Glutamatergic neuron (in vitro differentiated cells): ENCODE measurements at places on chromosomes 16 and 17. TPM values are rescaled to one million over a fixed set of nuclear protein-coding genes. Genes with fewer than 3 reads are reported as not detected.
A peak's percentile ranks its signal among the peaks of the same experiment; 100 is the strongest.

CA4 gene
- 0.98 TPM for total RNA-seq

DNA sequence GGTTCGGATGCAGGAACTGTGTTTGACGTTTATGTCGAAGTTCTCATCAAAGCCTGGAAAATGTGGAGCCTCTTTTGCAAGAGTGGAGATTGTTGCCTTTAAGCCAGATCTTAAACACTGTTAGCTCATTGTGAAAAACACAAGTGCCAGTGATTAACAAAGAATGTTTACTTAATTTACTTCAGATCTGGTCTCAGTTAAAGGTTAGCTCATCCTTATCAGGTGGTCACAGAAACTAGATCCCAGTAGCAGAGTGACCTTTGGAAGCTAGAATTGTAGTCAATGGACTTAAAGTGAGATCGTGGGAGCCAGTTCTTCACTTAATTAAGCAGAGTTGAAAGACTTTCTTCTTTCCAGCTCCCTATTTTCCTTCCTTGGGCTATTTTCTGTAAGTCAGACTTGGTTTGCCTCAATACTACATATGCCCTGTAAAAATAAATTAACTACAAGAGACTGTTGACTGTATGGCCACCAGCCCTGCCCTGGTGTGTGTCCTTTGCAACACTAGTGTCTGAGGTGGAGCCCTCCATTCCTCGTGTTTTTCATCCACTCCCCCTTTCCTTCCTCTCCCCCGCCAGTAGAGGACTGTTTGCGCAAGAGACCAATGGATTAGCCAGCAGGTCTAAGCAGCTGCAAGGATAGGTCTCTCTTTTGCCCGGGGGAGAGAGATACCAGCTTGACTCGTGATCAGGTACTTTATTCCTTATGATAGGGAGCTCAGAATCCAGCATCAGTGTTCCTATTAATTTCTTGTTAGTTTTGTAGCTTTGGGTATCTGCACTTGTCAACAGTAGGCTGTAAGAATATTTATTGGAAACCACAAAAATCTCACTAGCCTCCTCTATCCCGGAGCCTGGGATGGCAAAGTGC, 20.2 kb downstream of the FBXO39 start:
- no peak overlapping the region for H3K4me3 ChIP-seq
- no peaks in the 10 kb centered on the region for H3K4me1 ChIP-seq
- no peaks in the 10 kb centered on the region for H3K36me3 ChIP-seq
- H3K27me3 ChIP-seq = no peaks in the 10 kb centered on the region
- DNase-seq = no peak
- no peak overlapping the region for H3K27ac ChIP-seq

- H3K4me3 ChIP-seq = no peak overlapping the region
- H3K36me3 ChIP-seq = peaks cover 5% of the 10 kb centered on the region
- H3K27me3 ChIP-seq = peaks cover 24% of the 10 kb centered on the region
- no peak for DNase-seq
- no peak overlapping the region for H3K27ac ChIP-seq
Measured at GRCh38 chr17:79272220-79272619, 197.6 kb downstream of the ENGASE start.

DNA sequence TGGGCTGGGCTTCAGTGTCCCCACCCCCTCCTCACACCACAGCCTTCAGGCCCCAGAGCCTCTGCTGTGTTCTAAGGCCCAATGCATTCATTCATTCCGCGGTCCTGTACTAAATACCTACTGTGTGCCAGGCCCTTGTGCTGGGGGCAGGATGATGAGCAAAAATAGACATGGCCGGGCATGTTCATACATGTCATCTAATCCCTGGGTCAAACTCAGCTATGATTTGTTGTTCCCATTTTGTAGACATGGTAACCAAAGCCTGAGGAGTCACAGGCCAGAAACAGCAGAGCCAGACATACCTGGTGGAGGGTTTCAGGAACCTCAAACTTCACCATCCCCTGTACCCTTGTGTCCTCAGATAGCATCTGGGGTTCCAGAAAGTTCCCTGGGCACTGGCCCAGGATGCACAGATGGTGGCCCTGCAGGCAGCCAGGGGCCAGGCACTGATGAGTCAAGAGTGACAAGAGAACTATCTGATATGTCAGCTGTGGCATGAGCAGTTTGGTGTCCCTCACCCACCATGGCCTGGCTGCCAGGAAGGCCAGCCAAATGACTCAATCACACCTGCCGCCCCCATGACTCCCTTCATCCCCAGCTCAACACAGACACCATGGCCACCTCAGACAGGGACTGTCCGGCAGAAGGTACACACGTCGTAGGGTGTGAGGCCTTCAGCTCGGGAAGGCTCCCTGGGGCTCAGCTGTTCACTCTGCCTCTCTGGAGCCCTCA, 2.7 kb upstream of the RRAD start:
- DNase-seq = no peak
- peaks cover 14% of the 10 kb centered on the region for H3K27me3 ChIP-seq
- peaks cover 12% of the 10 kb centered on the region for H3K4me1 ChIP-seq
- H3K4me3 ChIP-seq = no peak overlapping the region
- H3K36me3 ChIP-seq = no peaks in the 10 kb centered on the region
- H3K27ac ChIP-seq = no peak overlapping the region

GRCh38 chr16:57196286-57196685, 10.2 kb downstream of the RSPRY1 start:
- no peak overlapping the region for H3K4me3 ChIP-seq
- no peak for DNase-seq
- H3K27ac ChIP-seq = no peak overlapping the region
- H3K27me3 ChIP-seq = no peaks in the 10 kb centered on the region
- peaks cover 20% of the 10 kb centered on the region for H3K4me1 ChIP-seq
- H3K36me3 ChIP-seq = no peaks in the 10 kb centered on the region

CCL8 gene
- not detected for total RNA-seq

- peaks cover 6% of the 10 kb centered on the region for H3K27me3 ChIP-seq
- H3K27ac ChIP-seq = no peak overlapping the region
Measured at GRCh38 chr16:66490774-66491715, 58.9 kb downstream of the TK2 start.

SLC38A8 gene
- not detected for total RNA-seq

DNA sequence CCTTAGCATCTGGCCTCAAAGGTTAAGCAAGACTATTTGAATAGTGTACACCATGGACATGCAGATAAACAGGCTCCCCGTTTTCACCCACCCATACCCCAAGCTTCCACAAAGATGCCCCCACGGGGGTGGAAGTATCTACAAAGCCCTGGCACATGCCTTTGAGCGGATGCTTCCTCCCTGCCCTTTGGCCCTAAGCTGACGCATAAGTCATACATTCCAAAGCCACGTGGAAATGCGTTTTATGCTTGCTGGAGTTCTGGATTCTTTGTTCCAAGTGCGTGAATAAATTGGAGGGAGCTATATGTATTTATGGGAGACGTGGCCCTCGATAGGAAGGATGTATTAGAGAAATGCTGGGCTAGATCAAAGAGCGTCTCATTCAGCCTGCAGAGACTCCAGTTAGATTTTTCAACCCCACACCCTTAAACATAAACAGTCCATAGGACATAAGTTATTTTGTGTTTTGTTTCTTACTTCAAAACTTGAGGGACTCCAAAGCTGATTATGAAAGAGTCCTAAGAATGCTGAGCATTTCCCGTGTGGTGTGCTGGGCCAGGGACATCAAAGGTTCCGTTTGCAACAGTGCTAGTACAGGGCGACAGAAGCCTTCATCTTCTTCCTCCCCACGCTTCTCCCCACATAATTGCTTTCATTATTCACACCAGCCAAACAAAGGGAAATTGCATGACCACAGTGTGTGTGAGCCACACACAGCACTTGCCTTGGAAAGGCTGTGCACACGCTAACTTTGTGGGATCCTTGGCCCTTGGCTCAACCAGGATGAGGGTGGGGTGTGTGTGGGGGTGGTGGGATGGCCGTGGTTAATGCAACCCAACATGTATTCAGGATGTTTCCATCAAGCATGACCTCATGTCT, 73.6 kb downstream of the WIPI1 start:
- no peak overlapping the region for H3K27ac ChIP-seq
- H3K4me3 ChIP-seq = no peak overlapping the region
- DNase-seq = no peak
- peaks cover 1% of the 10 kb centered on the region for H3K27me3 ChIP-seq
- H3K4me1 ChIP-seq = peaks cover 7% of the 10 kb centered on the region

GRCh38 chr17:50432125-50432762, 6.2 kb downstream of the ACSF2 start:
- H3K27me3 ChIP-seq = peaks cover 6% of the 10 kb centered on the region
- H3K4me3 ChIP-seq = no peak overlapping the region
- DNase-seq = no peak
- H3K4me1 ChIP-seq = peaks cover 4% of the 10 kb centered on the region
- H3K27ac ChIP-seq = no peak overlapping the region

CDC6 gene
- 4.7 TPM for total RNA-seq

GRCh38 chr17:8209907-8210760, at the start of gene AURKB:
TSS of gene AURKB (minus strand) at chr17:8210575. CDS start at chr17:8210224, 351 bp downstream.
- H3K27me3 ChIP-seq = peaks cover 3% of the 10 kb centered on the region
- H3K27ac ChIP-seq = peak within 1 kb of the TSS; percentile 55
- peaks cover 4% of the 10 kb centered on the region for H3K4me1 ChIP-seq
- peak; percentile 96 for DNase-seq
- H3K4me3 ChIP-seq = peak within 1 kb of the TSS; percentile 98
- no peaks in the 10 kb centered on the region for H3K36me3 ChIP-seq

DNA sequence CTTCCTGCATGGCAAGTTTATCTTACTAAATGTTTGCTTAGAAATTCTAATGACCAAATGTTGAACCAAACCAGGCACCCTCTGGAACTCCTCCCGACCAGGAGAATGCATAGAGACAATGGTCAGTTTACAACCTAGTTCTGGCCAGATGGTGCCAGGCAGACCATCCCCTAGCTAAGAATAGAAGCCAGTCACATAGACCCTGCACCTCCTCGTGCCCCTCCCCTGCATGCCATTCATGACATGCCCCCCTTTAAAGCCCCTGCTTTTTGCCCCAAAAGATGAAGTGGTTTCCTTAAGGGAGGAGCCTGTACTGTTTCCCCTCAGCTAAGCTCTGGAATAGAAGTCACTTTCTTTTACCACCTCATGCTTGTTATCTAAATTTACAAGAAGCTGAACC, 6.6 kb upstream of the CPHXL start:
- no peak overlapping the region for H3K27ac ChIP-seq
- peaks cover 3% of the 10 kb centered on the region for H3K4me1 ChIP-seq
- no peak overlapping the region for H3K4me3 ChIP-seq

- no peaks in the 10 kb centered on the region for H3K4me1 ChIP-seq
- no peak overlapping the region for H3K4me3 ChIP-seq
- H3K36me3 ChIP-seq = no peaks in the 10 kb centered on the region
- H3K27ac ChIP-seq = no peak overlapping the region
- no peak for DNase-seq
Measured at GRCh38 chr16:62156971-62157370, 120.7 kb upstream of the CDH8 start.

DNA sequence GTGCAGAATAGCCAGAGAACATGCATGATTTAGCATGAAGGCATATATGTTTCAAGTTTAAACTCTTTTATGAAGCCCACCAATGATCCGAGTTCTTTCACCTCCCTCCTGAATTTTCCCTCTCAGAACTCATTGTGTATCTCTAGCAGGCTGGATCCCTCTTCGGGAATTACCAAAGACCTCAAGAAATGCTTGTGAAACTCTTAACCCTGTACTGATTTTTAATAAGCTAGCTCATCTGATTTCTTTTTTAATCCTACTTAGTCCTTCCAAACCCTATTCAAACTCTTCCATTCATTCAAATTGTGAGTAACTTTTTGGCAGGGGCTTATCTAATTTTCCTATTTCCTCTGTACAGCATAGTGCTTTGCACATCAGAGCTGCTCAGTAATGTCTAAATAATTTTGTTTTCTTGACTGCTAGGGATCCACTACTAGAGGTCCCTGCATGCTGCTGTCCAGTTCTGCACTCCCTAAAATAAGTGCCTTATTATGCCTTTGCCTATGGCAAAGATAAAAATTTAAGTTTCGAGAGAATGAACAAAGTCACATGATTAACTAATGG, 723.8 kb downstream of the CDH11 start:
- H3K4me3 ChIP-seq = no peak overlapping the region
- H3K4me1 ChIP-seq = no peaks in the 10 kb centered on the region
- H3K36me3 ChIP-seq = no peaks in the 10 kb centered on the region
- H3K27me3 ChIP-seq = no peaks in the 10 kb centered on the region
- H3K27ac ChIP-seq = no peak overlapping the region

DNA sequence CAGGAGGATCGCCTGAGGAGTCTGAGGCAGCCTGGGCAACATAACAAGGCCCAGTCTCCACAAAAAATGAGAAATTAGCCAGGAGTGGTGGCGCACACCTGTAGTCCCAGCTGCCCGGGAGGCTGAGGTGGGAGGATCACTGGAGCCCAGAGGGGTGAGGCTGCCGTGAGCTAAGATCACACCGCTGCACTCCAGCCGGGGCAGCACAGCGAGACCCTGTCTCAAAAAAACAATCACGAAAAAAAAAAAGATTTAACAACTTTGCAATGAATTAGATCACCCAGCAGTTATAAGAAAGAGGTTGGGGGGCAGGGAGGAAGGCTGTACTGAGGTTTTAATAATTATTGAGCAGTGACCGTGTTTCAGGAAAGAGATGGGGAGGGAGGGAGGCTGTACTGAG, 49.4 kb downstream of the RPH3AL start:
- H3K36me3 ChIP-seq = no peaks in the 10 kb centered on the region
- H3K4me3 ChIP-seq = peak overlapping the region; percentile 90
- peak overlapping the region; percentile 99 for H3K27ac ChIP-seq
- peaks cover 51% of the 10 kb centered on the region for H3K4me1 ChIP-seq
- no peak for DNase-seq

- peak overlapping the region; percentile 98 for H3K27ac ChIP-seq
- H3K36me3 ChIP-seq = peaks cover 5% of the 10 kb centered on the region
- no peak for DNase-seq
Measured at GRCh38 chr17:7837408-7838088, 3.5 kb downstream of the KDM6B start.

DNA sequence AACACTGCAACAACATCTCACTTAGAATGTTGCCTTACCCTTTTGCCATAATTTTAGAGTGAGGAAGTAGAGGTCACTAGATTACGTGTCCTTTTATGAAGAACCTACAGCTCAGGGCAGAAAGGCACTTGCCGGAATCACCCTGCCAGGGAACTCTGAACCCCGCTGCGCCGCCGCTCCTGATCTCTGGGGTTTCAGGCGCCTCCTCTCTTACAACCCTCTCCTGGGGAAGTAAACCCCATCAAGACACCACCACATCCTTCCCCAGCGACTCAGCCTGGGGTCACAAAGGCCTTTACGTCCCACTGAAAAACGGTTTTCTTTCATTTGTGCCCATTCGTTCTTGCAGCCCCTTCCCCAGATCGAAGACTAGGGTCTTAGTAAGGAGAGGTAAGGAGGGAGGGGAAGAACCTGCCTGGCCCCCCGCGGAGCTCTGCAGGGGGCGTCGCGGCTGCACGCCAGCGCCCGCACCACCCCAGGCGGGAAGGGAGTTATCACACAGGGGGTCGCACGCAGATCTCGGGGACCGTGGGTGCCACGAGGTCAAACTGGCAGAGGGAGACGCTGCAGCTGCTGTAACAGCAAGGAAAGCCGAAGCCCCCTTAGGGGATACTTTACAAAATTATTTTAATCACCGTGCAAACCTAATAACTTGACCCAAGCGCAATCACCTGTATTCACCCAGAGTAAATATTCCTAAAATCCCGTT, 1.0 kb upstream of the HLF start:
- no peak for DNase-seq
- H3K4me3 ChIP-seq = peak overlapping the region; percentile 85
- H3K36me3 ChIP-seq = no peaks in the 10 kb centered on the region

- no peak for DNase-seq
- H3K4me3 ChIP-seq = no peak overlapping the region
- no peak overlapping the region for H3K27ac ChIP-seq
Measured at GRCh38 chr16:87653234-87653633, 50.9 kb downstream of the JPH3 start.

ENPP7 gene
- total RNA-seq = not detected
